Stimulated activated naive CD4-positive, alpha-beta T cell treated with Interleukin-2 at 50 U/mL for 16 hours (primary cell): ENCODE measurements at places on chromosomes 11 and 22.

DNA sequence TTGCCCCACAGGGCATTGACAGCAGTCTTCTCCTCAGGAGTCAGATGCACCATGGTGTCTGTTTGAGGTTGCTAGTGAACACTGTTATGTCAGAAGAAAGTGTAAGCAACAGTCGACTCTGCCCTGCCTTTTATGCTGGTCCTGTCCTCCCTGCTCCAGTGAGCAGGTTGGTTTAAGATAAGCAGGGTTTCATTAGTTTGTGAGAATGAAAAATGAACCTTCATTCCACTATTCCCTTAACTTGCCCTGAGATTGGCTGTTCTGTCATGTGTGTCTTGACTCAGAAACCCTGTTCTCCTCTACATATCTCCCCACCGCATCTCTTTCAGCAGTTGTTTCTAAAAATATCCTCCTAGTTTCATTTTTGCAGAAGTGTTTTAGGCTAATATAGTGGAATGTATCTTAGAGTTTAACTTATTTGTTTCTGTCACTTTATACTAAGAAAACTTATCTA lies at the start of gene HBD:
Gene HBD, minus strand, starts transcription at position 103 of the 454 bp plus-strand sequence. Its CDS starts 50 bp downstream, at position 53.
- no peak for DNase-seq

- DNase-seq: no peak
Measured at GRCh38 chr11:125454047-125454446, 42.0 kb downstream of the FEZ1 start.

GRCh38 chr11:82790723-82791484 lies 57.2 kb upstream of the FAM181B start:
- DNase-seq: no peak

DNA sequence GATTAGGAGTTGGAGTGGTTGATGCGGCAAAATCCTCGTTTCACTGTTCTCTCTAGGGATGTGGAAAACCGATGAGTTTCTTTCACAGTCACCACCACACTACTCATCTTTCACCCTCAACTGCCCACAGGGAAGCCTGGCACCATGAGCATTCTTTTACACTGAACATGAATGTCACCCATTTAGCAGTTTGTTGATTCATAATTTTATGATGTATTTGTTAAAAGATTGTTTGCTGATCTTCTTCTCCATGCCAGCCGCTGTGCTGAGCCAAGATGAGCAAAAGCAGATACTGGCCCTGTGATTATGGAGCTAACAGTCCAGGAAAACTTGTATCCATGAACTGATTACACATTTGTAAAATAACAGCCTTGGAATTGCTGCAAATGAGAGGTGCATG lies 3.9 kb upstream of the SCGB1D2 start:
- DNase-seq: no peak

GRCh38 chr22:36771356-36772063 lies 4.4 kb downstream of the IFT27 start:
- no peak for DNase-seq

DNA sequence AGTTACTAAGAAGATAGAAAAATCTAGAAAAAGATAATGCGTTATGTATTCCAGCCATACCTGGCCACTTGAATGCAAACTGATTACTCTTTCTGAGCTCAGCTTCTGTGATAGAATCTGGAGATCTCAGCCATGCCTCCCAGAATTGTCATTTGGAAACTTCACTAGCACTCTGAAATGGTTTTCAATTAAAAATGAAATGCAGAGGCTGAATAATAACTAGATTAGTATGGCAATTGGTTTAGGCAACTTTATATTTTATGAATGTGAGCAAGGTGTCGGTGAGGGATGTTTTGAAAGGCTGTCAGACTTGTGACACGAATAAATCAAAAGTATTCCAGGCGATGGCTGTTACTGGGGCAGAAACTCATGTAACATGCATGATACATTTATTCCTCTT lies 128.8 kb upstream of the SORL1-AS1 start:
- DNase-seq: no peak

GRCh38 chr22:17232406-17232805 lies 13.2 kb upstream of the ADA2 start:
- no peak for DNase-seq

GRCh38 chr22:24775769-24776492 lies 1.4 kb upstream of the PIWIL3 start:
- no peak for DNase-seq

- no peak for DNase-seq
Measured at GRCh38 chr11:67290801-67291200, 1.7 kb downstream of the ANKRD13D start.

DNA sequence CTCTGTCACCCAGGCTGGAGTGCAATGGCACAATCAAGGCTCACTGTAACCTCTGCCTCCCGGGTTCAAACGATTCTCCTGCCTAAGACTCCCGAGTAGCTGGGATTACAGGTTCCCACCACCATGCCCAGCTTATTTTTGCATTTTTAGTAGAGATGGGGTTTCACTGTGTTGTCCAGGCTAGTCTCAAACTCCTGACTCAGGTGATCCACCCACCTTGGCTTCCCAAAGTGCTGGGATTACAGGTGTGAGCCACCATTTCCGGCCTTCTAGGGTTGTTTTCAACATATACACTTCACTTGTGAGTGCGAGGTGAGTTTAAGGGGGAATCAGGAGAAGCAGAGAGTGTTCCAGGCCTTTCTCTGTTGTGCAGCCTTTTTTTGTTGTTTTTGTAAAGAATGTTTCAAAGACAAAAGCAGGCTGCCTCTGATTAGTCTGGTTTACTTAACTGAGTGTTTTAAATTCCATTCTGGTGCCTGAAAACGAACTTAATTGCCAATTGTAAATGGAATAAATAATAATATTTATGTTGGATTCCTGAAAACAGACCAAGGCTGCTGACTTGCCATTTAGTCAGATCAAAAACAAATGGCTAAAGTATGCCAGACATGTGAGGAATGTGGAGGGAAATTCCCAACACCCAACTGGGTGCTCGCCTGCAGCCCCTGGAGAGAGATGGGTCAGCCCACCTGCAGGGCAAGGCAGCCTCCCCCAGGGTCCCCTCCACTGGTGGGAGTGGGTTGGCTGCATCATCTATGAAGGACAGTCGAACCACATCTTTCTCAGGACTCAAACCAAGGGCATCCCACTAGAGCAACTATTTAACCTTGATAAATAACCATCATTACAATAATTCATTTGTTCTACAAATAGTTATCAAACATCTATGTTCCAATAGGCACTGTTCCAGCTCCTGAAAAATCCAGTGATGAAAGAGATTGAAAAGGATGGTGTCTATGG lies 4.6 kb upstream of the RANGAP1 start:
- DNase-seq: no peak

DNA sequence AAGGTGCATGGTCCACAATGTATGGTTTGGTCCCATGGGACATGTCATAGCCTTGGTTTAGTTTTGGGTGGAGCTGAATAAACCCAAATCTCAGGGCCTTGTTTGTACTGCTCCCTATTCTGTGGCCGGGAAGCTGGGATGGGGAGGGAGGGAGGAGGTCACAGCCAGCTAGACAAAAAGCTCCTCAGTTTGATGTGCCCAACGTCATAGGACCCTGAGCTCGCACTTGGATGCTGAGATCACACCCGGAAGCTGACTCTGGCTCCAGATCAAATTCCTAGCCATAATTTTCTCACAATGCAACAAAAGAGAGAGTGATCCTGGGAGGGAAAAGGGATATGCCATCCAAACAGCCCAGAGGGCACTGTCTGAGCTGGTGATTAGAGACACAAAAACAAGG lies 1.5 kb downstream of the HSPB2 start:
- no peak for DNase-seq

DNA sequence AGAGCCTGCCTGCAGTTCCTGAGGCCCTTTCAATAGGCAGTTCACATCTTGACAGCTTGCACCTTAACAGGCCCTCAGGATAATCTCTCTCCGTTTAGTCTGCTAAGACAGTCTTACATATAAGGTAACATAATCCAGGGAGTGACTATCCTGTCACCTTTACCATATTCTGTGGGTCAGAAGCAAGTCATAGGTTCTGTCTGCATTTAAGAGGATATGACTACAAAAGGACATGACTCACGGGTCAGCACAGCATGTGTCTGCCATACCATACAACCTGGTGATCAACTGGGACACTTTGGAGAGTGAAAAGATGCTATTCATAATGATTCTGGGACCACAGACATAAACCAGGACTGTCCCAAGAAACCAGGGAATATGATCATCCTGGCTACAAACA lies 611.1 kb downstream of the SOX6 start:
- no peak for DNase-seq

- DNase-seq: no peak
Measured at GRCh38 chr11:15493066-15493465, 378.3 kb downstream of the INSC start.

DNA sequence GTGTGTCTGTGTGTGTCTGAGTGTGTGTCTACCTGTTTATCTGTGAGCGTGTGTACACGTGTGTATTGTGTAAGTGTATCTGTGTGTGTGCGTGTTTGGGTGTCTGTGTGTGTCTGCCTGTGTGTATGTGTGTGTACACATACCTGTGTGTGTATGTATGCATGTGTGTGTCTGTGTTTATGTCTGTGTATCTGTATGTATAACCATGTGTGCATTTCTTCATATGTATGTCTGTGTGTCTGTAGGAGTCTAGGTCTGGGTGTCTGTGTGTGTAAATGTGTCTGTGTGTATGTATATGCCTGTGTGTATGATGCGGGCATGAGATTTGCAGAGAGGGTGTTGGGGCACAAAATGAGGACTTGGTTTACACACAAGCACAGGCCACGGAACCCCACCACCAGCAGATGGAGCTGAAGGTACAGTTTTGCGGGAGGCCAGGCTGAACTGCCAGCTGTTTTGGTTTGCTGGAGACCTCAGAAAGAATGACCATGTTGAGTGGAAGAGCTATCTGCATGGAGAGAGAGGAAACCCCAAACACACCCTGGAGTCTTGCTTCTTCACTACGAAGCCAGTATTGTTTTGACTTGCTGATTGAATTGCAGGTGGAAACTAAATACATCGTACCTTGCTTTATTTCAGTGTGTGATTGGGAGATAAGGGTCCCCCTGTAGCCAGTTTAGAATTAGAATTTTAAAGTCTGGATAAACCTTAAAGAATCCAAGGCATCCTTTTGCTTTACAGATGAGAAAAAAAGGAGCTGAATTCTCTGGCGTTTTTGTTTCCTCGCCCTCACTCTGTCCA lies 497.2 kb downstream of the NTM start:
- no peak for DNase-seq

DNA sequence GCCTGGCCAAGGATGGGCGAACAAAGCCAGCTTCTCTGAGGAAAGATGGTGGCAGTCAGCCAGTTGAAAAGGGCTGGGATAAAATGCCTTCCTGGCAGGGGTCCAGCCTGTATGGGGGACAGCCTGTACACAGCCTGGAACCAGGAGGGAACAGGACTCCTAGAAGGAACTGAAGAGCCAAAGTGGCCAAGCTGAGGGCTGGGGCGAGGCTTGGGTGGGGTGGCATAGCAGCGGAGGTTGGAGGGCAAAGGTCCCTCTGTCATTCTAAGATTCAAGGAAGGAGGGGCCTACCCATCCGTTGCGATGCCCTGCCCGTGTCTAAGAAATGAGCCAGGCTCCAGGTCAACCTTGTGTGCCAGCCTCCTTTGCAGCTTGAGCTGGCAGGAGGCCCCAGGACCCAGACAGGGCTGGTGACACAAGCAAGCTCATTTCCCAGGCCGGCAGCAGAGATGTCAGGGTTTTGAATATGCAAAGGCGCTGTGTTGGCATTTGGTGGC lies 22.6 kb downstream of the FADD start:
- DNase-seq: no peak

DNA sequence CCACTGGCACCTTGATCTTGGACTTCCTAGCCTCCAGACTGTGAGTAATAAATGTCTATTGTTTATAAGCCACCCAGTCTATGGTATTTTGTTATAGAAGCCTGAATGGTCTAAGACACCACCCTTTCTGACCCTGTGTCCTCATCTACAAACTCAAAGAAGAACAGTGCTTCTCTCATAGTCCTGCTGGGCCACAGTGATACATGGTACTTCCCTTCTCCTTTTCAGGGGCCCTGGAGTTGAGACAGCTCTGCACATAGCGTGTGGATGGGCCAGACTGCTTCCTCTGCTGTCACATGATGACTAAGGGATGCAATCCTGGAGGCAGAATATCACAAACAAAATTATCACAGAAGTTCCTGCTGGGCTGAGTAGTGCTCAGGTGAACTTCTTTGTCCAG lies 5.0 kb downstream of the KCNJ11 start:
- DNase-seq: no peak

GRCh38 chr11:69131644-69132300 lies 24.0 kb upstream of the SMIM38 start:
- no peak for DNase-seq

GRCh38 chr11:808427-809286 lies 1.1 kb upstream of the RPLP2 start:
- peak; percentile 36 for DNase-seq

DNA sequence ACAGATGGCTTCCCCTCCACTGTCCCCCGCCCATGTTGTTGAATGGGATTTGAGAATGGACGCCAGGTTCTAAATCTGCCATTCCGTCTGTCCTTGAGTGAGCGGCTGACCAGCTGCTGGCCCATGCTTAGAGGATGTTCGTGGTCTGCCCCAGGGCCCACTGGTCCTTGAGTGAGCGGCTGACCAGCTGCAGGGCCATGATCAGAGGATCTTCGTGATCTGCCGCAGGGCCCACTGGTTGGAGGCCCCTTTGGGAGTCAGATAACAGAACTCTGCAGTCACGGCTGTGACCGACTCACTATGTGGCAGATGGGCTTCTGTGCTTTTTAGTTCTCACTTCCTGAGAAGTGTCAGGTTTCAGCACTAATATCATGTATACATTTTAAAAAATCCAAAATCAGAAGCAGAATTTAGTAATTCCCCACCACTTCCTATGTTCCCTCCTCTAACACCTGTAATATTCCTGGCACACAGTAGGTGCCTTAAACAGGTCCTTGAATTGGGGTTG lies 54.1 kb downstream of the MICAL3 start:
- DNase-seq: no peak

DNA sequence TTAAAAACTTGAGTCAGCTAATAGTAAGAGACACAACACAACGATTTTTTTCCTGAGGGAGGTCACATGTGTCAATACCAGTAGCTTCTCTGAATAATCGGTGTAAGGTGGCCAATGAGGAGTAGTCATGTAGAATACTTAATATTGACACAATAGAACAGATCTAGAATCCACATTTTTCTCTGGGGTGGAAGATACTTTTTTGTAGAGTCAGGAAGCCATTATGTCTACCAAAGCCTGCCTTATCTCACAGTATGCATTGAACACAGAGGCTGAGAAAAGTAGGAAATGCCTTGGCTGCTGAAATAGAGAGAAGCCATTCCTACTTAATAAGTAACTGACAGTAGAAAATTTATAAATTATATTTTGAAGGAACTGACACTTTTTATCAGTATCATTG lies 725.0 kb downstream of the METTL15 start:
- no peak for DNase-seq

- no peak for DNase-seq
Measured at GRCh38 chr11:66368484-66368883, 3.1 kb downstream of the SLC29A2 start.

- no peak for DNase-seq
Measured at GRCh38 chr22:44172370-44173108, 8.2 kb upstream of the PARVG start.
